ENCODE measurements at places on chromosomes 5 and 9.

DNA sequence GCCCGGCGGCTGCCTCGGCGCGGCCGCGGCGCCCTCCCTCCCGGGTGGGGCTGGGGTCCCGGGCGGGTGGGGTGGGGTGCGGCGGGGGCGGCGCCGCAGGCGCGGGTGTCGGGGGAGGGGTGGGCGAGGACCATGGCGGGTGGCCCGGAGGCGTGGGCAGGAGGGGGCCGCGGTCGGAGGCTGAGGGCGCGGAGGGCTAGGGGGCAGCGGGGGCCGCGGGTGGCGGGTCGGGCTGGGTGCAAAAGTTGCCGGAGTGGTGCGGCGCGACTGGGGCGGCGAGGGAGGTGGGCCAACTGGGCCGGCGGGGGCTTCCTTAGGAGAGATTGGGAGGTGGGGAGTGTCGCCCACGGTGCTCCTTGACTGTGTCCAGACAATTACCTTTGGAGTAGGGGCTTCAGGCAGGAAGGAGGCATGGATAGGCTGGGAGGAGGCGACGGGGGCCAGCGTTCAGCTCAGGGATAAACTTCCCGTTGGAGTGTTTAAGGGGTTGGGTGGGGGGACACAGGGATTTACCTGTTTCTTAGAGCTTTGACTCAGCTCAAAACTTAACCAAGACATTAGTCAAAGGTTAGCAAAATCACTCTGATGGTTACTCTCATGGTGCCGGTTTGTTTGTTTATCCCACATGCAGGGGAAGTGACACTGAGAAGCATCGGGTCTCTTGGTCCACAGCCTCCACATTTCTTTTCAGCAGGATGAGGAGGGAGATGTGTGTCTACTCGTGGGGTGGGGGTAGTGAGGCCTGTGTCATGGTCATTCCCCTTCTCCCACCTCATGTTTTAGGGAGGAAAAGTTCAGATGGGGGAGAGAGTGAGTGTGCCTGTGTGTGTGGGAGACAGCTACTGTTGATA, 859 bp downstream of the CSNK1G3 start:
- peak; percentile 13 for DNase-seq

DNA sequence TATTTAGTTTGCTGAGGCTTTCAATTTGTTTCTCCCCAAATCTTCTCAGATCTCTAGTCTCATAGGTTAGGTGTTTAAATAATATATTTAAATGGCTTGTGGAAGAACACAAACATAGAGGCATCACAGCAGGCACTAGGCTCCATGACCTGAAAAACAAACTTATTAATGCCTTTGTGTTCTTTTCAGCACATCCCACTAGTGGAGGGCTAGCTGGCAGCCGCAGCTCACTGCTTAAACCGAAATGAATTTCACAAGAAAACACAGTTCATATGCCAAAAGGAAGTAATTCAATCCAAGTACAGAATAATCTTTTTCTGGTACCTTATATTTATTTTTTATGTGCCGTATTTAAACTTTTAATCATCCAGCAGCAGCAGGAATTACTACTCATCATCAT, 382.5 kb downstream of the PLK2 start:
- no peak for DNase-seq

DNA sequence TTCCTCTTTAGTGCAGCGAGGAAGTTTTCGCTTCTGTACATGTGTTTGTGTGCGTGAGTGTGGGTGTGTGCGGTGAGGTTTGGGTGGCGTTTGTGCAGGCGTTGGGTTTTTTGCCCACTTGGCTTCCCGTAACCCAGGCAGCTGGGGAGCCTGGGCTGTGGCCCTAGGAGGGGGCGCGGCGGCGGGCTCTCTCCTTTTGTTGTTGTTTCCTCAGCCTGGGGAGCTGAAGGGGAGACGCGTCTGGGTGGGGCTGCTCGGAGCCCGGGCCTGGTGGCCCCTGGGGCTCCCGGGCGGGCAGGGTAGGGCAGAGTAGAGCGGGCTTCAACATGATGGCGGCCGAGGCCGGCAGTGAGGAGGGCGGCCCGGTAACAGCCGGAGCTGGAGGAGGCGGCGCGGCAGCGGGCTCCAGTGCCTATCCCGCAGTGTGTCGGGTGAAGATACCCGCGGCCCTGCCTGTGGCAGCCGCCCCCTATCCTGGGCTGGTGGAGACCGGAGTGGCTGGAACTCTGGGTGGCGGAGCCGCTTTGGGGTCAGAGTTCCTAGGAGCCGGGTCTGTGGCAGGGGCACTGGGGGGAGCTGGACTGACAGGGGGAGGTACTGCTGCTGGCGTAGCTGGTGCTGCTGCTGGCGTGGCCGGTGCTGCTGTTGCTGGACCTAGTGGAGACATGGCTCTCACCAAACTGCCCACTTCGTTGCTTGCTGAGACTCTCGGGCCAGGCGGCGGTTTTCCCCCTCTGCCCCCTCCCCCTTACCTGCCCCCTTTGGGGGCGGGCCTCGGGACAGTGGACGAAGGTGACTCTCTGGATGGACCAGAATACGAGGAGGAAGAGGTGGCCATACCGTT, 665 bp downstream of the RASA1 start:
- peak; percentile 62 for DNase-seq

DNA sequence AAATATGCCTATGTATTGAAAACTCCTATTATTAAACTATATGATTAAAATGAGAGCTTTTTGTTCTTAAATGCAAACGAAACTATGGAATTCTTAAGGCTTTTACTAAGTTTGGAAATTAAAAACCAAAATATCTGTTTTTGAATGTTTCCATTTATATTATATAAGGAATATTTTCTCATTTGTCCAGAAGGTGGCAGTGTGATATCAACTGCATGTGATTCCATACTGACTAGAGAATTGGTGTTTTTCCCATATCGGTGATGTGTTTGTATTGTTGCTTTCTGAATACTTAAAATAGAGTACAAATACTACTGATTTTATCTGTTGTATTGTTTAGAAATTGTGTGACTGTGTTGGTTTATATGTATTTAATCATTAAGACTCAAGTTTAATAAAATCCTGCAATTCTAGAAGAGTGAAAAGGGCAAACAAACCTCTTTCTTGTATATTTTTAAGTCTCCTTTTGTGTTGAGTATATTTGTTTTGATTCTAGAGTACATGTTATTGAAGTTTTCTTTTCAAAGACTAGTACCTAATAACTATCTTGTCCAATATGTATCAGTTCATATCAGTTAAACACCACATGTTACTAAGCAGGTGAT, 320.8 kb downstream of the CCDC171 start:
- DNase-seq = no peak

DNA sequence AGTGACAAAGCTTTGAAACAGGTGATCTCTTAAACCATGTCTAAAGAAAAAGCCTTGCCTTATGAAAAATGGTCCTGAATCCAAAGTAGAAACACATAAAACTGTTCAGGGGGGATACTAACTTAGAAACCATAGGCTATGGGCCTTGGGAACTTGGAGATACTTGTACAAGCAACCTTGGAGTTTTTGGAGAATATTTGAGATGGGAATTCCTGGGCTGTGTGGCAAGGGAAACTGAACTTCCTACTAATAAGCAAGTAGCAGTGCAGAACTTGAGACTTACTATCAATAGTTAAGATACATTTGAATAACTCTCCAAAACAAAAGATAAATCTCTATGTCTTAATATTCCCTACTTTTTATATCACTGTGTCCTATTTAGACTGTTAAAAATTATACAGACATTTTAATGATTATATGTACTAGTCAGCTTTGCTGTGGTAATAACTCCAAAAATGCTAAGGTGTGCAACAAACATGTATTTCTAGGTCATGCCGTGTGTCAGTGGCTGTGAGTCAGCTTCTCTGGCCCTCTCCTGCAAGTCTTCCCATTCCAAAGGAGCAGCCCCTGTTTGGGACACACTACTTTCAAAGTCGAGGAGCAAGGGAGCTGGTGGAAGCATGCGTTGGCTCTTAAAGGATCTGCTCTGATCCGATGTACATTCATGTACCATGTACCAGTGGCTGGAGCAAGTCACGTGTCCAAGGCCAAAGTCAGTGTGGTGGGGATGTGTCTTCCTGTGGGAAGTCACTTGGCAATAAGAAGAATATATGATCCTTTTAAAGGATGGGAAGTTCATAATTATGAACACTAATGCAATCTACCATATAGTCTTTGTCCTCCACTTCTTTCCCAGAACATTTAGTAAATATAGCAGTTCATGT, 39.6 kb downstream of the SNX30 start:
- DNase-seq = no peak

GRCh38 chr5:76422227-76422626, 19.1 kb downstream of the IQGAP2 start:
- no peak for DNase-seq

DNA sequence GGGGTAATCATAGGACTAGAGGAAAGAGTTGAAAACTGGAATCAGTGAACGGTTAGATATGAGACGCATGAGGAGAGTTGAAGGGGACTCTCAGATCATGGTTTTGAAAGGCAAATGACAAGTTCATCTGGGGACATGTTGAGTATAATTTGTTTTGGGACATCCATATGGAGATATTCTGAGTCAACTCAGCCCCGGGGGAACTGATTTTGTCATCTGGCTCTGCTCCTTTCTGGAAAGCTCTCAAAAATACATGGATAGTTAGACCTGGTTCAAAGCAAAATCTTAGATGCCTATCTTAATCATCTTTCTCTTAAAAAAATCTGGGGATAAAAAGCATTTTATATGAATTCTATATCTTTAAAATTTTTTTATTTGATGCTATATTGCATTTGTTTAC, 161.2 kb downstream of the SNX18 start:
- no peak for DNase-seq

GRCh38 chr9:19935422-19935821, 146.6 kb upstream of the SLC24A2 start:
- no peak for DNase-seq

DNA sequence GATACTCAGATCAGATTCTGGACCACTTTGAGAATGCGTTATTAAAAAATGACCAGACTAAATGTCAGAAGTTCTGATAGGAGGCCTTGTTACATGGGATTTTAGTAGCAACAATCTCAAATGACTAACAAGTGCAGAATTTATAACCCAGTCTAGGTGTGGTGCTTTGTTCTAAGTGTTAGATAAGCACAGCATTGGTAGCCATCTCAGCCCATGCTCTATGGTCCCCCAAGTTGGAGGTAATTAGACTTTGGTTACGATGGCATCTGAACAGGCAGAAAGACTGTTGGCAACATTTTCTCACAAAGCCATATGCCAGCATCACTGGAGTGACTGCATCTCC, 140.4 kb upstream of the RPS23 start:
- no peak for DNase-seq

DNA sequence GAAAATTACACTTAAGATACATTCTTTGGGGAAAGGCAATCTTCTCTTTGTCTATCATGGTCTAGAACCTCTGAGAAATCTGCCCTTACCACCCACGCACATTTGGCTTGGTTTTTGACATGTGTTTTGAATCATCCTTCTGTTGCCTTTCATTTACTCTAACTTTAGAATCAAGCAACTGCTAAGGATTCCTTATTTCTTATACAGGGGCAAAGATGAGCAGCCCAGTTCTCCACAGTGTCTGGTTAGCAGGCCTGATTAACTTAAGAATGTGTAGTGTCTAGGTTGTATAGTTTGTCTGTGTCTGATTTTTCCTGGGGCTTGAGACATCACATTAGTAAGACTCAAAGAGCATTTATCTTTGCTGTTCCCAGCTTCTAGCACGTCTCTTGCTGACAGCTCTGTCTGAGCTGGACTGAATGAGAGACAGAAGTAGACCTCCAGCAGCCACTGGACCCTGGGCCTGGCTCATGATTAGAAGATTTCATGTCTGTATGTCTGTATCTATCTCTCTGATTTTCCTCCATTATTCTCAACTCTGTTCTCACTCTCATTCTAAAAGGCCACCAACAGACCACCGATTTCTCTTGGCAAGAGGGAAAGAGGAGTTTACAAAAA, 31.8 kb upstream of the PCA3 start:
- DNase-seq = no peak

GRCh38 chr5:134911285-134912206, 6.6 kb downstream of the PCBD2 start:
- no peak for DNase-seq

DNA sequence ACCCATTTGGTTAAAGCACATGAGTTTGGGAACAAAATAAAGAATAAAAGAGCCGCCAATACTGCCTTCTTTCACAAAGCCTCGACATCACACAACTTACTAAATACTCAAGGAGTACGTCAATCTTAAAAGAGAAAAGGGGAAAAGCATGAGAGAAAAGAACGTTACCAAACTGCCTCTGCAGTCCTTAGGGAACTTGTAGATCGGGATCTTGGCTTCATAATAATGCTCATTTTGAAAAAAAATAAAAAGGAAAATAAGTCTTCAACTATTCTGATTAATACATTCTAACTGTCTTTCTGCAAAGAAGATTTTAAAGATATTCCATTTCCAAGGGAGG, 618.4 kb downstream of the PDE4D start:
- DNase-seq = no peak

- DNase-seq = no peak
Measured at GRCh38 chr9:6779417-6780241, 21.9 kb downstream of the KDM4C start.

- DNase-seq = no peak
Measured at GRCh38 chr5:75885849-75886596, 168.8 kb upstream of the POC5 start.

DNA sequence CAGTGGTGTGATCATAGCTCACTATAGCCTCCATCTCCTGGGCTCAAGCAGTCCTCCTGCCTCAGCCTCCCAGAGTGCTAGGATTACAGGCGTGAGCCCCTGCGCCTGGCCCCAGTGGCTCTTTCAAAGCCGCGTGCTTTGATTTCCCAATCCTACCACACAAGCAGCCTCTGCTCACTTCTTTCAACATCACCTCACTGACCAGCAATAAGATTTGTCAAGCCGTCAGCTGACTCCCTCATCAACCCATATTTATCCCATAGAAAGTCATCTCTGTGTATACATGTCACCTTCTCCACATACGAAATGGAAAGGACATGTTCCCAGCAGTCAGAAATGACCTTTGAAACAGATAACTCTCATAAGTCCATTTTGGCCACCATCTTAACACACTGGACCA, 26.0 kb downstream of the SLC31A2 start:
- no peak for DNase-seq

- no peak for DNase-seq
Measured at GRCh38 chr5:147565524-147565923, 55.7 kb upstream of the DPYSL3 start.

DNA sequence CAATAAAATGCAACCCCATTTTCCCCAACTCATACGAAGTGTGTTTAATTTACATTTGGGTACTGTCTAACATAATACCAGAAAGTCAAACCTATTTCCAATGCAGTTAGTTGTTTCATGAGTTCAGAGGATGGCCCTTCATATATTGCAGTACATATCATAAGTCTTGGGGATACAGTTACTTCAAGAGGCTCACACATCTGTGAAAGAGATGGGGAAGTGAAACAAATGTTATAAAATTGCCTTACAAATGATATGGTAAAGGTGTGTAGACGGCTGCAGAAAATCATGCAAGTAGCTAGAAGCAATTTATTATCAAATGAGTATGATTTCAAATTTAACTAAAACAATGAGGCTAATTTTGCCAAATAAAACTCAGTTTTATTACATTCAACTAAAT, 219.0 kb upstream of the CDH12 start:
- no peak for DNase-seq

DNA sequence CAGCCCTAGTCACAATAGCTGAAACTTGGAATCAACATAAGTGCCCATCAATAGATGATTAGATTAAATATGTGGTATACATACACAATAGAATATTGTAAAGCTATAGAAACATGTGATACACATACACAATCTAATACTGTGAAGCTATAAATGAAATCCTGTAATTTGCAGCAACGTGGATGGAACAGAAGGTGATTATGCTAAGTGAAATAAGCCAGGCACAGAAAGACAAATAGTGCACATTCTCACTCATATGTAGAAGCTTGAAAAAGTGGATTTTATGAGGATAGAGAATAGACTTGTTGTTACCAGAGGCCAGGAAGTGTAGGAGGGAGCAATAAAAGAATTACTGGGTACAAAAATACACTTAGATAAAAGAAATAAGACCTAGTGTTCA, 181.5 kb upstream of the TYRP1 start:
- no peak for DNase-seq

GRCh38 chr9:27483576-27483975, 40.5 kb upstream of the IFNK start:
- DNase-seq = no peak

Data from T-helper 22 cell (primary cell).